Coronary artery (tissue), 2 donors: ENCODE measurements at places on chromosomes 1 and 21.

- DNase-seq, result no peak
Observed at GRCh38 chr1:245440922-245441321, 286.1 kb downstream of the KIF26B start.

DNA sequence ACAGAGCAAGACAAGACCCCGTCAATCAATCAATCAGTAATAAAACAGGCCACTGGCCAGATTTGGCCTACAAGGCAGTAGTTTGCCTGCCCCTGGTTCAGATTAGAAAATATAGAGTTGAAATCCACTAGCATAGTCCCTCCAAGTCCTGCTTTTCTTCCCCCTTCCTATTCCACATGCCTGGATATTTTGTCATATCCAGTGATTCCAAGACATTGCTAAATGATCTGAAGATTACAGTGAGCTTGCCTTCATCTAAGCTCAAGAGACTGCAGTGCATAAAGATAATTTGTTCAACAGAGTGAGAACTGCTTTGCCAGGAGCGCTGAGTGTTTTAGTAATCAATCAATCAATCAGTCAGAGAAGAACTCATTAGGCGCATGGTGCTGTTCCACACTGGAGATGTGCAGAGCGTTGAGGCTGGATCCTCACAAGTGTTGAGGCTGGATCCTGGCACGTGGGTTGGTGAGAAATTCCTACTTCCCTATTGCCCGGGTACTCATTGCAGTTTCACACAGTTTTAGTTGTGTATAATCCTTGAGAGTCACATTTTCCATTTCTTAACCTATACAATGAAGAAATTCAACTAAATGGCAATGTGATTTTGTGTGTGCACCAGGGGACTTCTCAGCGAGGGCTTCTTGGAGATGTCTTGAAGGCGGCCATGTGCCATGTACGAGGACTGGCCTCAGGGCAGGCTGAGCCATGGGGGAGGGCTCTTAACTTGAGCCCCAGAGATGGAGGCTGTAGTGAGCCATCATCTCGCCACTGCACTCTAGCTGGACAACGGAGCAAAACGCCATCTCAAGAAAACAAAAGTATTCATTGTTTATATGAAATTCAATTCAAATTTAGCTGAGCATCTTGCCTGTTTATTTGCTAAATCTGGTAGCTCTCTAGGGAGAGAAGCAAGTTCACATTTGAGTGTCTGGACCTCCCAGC, 76.3 kb downstream of the TOMM20 start:
- no peak for DNase-seq

DNA sequence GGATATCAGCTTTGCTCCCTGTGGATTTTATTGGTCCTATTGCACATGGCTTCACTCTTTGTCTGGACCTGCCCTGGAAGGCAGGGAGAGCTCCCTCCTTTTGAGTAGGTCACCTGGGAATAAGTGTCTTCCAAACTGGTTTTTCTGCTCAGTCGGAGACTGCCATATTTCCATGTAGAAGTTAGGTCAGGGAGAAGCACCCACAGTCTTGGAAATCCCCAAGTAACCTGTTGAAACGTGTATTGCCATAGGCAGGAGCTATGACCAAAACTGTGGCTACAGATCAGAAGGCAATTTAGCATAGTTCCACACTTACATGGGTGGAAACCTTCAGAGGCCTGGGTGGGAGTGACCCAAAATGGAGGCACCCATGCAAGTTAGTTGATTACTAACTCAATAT, 3.5 kb upstream of the GNG12 start:
- no peak for DNase-seq

- no peak for DNase-seq
Observed at GRCh38 chr1:54245501-54245900, 45.5 kb downstream of the MRPL37 start.

GRCh38 chr1:41917835-41918449, 780 bp downstream of the HIVEP3 start:
- DNase-seq, result no peak

DNA sequence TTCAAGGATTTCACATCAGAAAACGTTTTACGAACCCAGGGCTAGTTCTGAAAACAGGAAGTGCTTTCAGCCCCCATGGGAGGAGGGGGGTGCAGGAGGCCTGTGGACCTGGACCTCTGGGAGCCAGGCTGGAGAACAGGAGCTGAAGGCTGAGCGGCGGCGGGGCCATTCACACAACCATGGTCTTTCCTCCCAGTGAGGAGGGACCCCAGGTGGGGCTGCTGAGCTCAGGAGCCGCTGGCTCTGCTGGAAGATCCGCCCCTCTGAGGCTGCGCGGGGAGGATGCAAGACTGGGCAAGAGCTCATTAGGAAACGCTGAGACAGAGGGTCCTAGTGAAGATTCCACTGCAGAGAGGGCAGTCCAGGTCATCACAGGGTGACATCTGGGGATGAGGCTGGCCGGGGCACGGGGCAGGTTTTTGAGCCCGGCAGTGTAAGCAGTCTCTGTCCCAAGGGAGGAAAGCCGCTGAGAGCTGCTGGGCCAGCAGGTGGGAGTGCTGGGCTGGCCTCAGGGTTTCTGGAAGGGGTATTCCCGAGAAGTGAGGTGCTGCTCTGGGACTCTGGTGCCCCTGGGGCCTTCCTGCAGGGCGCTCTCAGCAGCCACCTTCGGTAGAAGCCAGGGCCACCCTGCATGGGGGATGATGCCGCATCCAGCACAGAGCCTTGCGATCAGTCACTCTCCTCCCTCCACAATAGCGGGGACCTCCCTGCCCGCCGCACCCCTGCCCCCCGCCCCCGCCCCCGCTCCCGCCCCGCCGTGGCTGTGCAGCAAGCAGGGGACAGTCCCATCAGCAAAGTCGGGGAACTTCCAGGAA, 7.5 kb downstream of the MX2 start:
- no peak for DNase-seq

- DNase-seq, result no peak
Observed at GRCh38 chr1:210558302-210558701, 229.6 kb downstream of the HHAT start.

DNA sequence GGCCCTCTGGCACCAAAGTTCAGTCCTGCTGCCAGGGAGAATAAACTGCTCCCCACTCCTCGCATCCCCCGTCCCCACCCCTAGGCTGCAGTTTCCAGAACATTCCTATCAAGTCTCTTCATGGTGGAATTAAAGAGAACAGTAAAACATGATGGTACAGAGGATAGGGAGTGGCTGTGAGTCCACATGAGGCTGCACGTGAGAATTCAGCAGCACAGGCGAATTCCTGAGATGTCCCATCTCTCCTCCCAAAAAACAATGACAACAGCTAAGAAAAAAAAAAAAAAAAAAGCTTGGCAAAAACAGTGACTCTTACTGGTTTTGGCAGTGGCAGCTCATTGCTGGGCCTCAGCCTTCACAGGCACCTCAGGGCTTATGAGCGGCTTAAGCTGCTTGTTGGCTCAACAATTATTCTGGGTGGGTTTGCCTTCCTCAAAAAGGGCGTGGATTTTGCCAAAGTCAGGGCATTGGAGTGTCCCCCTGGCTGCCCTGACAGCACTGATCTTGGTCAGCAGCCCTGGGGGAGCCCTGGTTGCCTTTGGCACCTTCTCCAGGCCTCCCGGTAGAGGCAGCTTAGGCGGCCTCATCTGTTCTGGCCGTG, 5.7 kb upstream of the IFFO2 start:
- no peak for DNase-seq

DNA sequence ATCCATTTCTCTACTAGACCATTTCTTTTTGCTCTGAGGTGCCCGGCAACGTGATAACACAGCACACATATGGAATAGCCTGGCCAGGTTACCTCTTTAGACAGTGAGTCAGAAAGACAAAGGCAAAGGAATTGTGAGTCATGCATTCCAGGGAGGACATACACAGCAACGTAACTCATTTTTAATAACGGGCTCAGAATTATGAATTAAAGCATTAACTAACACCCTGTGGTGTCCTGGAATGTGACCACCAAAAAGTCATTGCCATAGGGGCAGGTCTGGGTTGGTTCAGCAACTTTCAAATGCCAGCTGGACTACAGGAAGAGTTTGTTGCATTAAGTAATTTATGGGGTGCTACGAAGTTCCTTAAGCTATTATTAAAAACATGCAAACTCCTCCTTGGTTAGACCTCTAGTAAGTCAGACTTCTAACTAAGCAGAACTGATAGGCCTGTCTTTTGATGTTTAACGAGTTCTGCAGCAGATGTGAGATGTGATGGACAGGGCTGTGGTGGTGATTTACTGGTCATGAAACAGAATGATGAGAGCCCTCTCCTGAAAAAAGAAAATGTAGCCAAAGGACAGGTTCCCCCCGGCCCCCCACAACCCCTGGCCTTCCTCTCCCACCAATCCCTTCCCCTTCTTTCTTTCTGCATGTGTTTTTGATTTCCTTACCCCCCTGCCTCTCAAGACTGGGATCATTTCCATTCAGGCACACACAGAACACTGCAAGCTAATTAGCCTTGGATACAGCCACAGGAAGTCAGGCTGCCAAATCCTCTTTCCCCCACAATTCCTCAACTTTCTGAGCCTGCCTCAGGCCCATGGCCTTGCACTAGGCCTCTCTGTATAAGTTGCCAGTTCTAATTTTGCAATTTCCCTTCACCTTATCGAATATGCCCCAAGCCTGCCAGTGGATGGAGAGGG, 88.9 kb upstream of the HAO2 start:
- no peak for DNase-seq

GRCh38 chr1:93732514-93732913, 50.9 kb upstream of the BCAR3 start:
- no peak for DNase-seq
